ENCODE measurements at places on chromosomes 6 and 20.
A peak's percentile ranks its signal among the peaks of the same experiment; 100 is the strongest.

DNA sequence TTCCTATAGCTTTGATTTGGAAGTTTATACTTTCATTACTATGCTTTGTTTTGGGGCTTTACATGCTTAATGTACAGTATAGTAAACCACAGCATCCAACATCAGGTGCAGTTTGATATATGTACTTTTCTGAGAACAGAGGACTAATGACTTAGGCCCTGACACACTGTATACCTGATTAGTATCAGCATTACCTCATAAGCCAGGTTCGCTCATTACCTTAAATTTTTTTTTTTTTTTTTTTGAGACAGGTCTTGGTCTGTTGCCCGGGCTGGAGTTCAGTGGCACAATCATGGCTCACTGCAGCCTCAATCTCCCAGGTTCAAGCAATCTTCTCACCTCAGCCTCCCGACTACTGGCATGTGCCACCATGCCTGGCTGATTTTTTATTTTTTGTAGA is 28.4 kb downstream of the CD109 start:
- DNase-seq, result no peak

DNA sequence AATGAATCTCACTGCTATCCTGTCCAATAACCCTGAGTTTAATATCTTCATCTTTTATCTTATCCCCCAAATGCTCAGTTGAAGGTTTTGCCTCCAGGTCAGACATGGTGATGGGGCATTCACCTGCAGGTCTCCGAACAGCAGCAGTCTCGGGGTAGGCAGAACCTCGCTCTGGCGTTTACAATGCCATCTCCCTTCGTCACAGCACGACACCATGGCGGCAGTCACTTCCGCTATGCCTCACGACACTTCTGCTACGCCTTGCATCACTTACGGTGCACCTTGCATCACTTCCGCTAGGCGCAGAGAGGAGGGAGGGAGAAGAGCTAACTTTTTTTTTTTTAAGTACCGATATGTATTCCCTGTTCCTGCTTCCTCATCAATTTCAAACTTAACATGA is 194.9 kb downstream of the BCAS1 start:
- no peak for DNase-seq

- peak; percentile 20 for DNase-seq
Observed at GRCh38 chr6:80197474-80197873, 91.0 kb downstream of the BCKDHB start.

DNA sequence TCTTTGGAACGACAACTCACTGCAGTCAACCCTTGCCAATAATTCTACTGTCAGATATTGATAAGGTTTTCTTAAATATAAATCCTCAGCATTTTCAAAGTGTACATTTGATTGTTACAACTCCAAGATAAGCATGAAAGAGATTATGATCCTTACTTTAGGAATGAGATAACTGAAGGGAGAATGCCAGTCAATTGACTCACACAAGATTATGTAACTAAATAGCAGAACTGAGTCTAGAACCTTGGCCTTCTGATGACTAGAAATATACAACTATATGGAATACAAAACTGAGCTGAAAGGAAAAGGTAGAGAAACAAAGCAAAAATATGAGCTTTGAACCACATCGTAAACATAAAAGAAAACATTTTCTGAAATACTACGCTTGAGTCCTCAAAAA is 26.9 kb upstream of the STXBP5 start:
- DNase-seq, result no peak

DNA sequence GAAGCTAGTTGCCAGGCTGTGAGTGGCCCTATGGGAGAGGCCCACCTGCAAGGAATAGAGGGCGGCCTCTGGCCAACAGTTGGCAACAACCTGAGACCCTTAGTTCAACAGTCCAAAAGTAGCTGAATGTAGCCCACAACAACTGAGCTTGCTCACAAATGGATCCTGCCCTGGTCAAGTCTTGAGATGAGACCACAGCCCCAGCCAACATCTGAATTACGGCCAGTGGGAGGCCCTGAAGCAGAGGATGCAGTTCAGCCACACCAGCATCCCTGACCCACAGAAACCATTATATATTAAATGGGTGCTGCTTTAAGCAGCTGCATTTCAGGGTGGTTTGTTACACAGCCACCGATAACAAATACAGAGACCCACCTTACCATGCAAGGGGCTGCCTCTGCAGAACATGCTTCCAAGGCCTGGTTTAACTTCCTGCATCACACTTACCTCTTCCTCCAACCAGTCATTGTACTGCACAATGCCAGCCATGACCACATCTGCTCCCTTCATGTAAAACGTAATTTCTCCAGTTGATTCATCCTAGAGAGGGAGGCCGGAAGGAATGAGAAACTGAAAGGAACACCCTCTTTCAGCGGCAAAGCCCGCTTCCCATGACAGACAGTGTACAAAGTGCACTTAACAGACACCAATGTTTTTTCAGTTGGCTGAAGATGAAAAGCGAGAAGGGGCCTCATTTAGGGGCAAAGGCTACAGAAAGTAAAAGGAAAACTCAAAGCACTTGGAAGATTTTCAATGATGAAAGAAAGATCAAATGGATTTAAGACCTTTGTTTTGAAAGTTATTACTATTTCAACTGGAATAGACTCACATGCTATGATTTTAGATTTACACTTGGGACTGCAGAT is 86.2 kb upstream of the NFATC2 start:
- DNase-seq, result no peak

DNA sequence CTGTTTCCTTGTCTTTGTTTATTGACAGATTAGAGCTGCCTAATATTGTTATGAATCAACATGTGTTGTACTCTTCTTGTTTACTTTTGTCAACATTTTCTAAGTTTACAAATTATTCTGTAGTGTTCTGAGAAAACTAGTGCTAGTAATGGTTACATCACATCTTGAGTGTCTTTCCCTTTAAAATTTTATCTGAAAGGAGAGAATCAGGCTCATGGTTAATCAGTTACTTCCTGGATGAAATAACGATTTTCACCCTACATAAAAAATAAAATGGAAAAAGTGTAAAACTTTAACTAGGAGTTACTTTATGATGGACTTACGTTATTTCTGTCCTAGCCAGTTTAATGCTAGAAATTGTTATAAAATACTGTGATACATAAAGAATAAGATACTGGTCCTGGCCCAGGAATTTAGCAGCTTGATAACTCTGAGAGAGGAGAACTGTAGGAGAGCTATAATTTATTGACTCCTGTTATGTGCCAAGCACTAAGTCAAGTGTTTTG is 26.4 kb upstream of the BMP5 start:
- DNase-seq, result no peak

- no peak for DNase-seq
Observed at GRCh38 chr20:39897058-39897457, 792.0 kb downstream of the MAFB start.

DNA sequence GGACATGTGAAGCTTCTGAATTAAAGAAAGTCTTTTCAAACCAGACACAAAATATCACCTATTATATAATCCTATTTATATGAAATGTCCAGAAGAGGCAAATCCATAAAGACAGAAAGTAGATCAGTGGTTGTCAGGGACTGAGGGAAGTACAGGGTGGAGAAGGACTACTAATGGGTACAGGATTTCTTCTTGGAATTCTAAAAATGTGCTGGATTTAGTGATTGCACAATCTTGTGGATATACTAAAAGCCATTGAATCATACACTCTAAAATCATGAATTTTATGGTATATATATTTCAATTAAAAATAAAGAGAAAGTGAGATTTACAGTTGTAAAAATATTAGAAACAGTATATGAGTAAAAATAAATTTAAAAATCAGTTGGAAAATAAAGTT is 18.7 kb upstream of the MC3R start:
- DNase-seq, result no peak

Measured in right hindlimb (tissue), 1 donor.